ENCODE measurements at places on chromosomes 4 and X. TPM values are rescaled to one million over a fixed set of nuclear protein-coding genes. Genes with fewer than 3 reads are reported as not detected.

The BEX1 gene
- polyA plus RNA-seq, result 61.6 TPM

The BEND2 gene
- polyA plus RNA-seq, result not detected

DNA sequence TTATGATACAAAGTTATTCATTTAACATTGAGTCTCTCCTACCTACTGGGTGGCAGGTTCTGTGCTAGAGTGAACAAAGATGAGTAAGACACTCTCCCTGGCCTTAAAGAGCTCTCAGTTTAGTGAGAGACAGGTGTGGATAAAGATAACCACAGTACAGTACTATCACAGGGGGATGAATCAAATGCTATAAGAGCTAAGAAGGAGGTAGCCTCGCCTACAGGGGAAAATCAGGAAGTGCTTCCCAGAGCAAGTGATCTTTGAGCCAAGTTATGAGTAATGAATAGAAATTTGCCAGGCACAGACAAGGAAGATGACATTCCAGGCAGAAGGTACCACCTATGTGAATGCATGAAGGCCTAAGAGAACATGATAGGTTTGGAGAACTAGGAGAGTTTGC, 3.4 kb upstream of the IGBP1 start:
- DNase-seq, result no peak

- peak; percentile 60 for DNase-seq
Measured at GRCh38 chr4:182925298-182925757, 8.1 kb upstream of the DCTD start.

DNA sequence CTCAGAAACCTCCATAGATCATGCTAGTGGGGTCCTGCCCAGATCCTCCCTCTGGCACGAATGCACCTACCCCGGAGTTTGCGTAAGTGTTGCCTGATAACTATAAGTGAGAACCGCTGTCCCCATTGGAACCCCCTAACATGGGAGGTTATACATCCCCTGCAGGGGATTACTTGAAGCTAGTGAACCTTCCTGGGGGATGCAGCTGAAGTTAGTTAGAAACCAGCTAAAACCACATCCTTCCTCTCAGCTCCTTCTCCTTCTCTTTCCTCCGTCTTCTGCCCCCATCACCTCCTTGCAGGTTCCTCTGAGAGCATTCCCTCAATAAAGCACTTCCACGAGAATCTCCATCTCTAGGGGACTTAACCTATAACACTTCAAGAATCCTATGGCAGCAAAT, 95.0 kb downstream of the ZNF827 start:
- no peak for DNase-seq

The TEX11 gene
- 0.08 TPM for polyA plus RNA-seq
